Endothelial cell (in vitro differentiated cells): ENCODE measurements at places on chromosomes 2 and 18. TPM values are rescaled to one million over a fixed set of nuclear protein-coding genes. Genes with fewer than 3 reads are reported as not detected.

COA5 gene
- total RNA-seq: 21.6 TPM

RAPGEF4 gene
- 7.5 TPM for total RNA-seq

RGPD3 gene
- total RNA-seq: 0.15 TPM

DLX2 gene
- total RNA-seq: 0.28 TPM

TXNL4A gene
- total RNA-seq: 86.8 TPM

COLEC11 gene
- 2.3 TPM for total RNA-seq

NGEF gene
- total RNA-seq: 1.4 TPM

CCDC138 gene
- 7.6 TPM for total RNA-seq

BIN1 gene
- 182 TPM for total RNA-seq

ANKRD23 gene
- 4.7 TPM for total RNA-seq

RTP5 gene
- not detected for total RNA-seq

RAB27B gene
- 0.41 TPM for total RNA-seq

INHBB gene
- total RNA-seq: 4.7 TPM

RGPD4 gene
- total RNA-seq: not detected

ZNF521 gene
- total RNA-seq: 238 TPM

NPPC gene
- 11.4 TPM for total RNA-seq

SERPINB12 gene
- total RNA-seq: not detected

SLC9A4 gene
- total RNA-seq: 0.08 TPM

GPR75 gene
- 5.1 TPM for total RNA-seq

ZSWIM2 gene
- not detected for total RNA-seq

C2orf92 gene
- total RNA-seq: 15.1 TPM

SPP2 gene
- total RNA-seq: not detected

ARMC9 gene
- total RNA-seq: 18.3 TPM

SCYGR5 gene
- not detected for total RNA-seq

SPHKAP gene
- 0.05 TPM for total RNA-seq

ERICH2 gene
- 1.6 TPM for total RNA-seq

STK11IP gene
- total RNA-seq: 23.8 TPM

HJURP gene
- 11.4 TPM for total RNA-seq

SCN9A gene
- total RNA-seq: 47.3 TPM

SERPINB5 gene
- total RNA-seq: not detected

NDC80 gene
- 8.6 TPM for total RNA-seq

CRYGD gene
- not detected for total RNA-seq

DNAH6 gene
- total RNA-seq: 7.8 TPM

PSTPIP2 gene
- 7.8 TPM for total RNA-seq

CYP26B1 gene
- total RNA-seq: 1.2 TPM

SLC66A3 gene
- 12.1 TPM for total RNA-seq

ABCG5 gene
- not detected for total RNA-seq

NMUR1 gene
- not detected for total RNA-seq

ESPNL gene
- total RNA-seq: 0.82 TPM

TUBB8B gene
- total RNA-seq: 1.4 TPM

FBLN7 gene
- total RNA-seq: 0.36 TPM

ERBB4 gene
- 0.36 TPM for total RNA-seq

REEP1 gene
- total RNA-seq: 0.62 TPM

TBR1 gene
- total RNA-seq: 0.08 TPM
